ENCODE measurements at places on chromosomes 7 and 10.

GRCh38 chr7:28507525-28508282 is 95.4 kb downstream of the CREB5 start:
- no peak for DNase-seq

DNA sequence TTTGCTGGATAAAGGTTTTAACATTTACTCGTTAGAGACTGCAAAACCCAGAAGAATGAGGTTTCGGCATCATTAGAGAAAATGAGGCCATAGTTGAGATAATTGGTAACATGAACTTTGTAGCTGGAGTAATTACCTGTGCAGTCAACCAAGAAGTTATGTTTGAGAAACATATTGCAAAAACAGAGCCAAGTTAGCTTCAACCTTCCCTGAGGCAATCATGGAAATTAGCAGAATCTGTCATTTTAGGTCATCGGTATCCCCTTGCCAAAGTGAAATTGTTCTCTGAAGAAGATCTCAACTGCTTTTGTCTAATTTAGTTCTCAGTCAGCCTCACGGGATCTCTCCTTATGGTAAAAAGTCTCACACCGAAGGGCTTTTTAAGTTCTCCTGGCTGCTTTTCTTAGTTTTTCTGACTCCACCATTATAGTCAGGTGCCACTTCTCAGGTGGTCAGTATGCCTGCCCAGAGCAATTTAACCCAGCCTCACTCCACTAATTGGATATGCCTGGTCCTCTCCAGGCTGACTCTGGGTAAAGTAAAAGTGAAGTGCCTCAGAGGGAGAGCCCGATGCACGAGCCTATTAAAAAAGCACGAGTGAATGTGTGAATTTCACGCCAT is 52.5 kb downstream of the NRCAM start:
- DNase-seq: no peak

- peak; percentile 84 for DNase-seq
Observed at GRCh38 chr7:36291387-36292316, 98.0 kb upstream of the ANLN start.

DNA sequence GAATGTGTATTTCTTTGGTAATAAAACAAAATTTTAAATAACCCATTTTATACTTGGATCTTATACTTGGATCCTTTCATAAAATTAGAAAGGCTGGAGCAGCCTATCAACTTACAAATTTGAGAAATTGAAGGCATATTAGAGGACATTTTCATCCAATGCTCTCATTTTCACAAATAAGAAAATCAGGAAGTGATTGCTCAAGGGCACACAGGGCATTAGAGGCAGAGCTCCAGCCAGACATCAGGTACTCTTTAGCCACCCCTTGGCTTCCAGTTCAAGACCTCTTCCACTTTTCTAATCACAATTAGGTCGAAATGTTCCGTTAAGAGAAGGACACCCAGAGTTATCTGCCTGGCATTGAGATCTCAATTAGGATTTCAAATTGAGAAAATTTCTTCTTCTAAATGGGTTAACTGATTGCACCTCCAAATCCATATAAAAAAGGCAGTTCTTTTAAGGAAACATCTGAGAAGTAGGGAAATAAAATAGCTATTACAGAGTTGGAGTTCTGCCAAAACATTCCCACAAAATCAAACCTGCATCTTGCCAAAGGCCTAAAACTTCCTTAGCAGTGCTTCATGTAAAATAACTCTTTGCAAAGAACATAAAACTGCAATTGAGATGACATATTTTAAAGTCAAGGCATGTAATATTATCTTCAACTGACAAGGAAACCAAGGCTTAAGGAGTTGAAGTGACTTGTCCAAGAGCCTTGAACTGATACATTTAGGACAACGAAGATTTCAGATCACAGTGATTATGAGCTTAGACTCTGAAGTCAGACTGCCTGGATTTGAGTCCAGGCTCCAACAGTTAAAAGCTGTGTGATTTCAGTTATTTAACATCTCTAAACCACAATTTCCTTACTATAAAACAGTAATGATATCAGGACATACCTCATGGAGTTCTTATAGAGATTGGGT is 2.4 kb downstream of the ACTA2 start:
- no peak for DNase-seq
